ENCODE measurements at places on chromosomes 2 and 18.

GRCh38 chr2:191048073-191048472 lies 34.1 kb upstream of the STAT1 start:
- DNase-seq, result no peak

DNA sequence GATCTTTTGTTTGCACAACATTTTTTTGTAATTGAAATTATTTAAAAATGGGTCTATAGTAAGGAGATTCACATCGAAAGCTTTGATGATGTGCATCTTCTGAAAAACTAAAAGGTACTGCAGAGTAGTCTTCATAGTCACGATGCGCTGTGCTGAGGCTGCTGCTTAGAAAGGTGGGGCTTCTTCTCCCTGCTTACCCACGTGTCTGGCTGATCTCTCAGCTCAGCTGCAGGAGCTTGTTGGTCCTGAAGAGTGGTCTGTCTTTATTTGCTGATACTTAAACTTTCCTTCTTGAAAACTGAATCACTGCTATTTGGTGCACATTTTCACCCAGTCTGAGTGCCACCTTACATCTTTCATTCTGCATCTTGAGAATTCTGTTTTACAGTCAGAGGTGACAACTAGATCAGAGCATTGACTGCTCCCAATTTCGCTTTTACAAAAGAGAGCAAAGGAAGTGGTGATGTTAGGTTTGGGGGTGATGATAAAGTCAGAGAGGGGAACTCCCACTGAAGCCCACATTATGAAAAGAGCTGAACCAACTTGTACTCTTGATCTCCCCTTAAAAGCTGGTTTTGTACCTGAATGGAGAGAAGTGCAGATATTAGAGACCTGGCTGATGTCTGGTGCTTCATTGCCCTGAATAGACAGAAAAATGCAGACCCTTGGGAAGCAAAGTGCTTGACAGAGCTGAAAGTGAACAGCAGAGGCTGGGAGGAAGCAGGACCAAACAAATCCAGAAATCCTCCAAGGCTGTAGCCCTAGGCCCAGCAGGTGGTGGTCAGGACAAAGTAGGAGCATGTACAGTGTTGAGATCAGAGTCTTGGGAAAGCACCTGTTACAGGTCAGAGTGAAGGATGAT lies 984.5 kb downstream of the TSN start:
- no peak for DNase-seq

GRCh38 chr2:225637259-225637658 lies 237.7 kb downstream of the NYAP2 start:
- DNase-seq, result no peak

GRCh38 chr2:26687328-26687727 lies 5.2 kb upstream of the KCNK3 start:
- DNase-seq, result no peak

Measured in stimulated activated CD8-positive, alpha-beta memory T cell treated with anti-CD3 and anti-CD28 coated beads, Interleukin-4, amount 100 ng/mL, for 1 hour (primary cell).